ELR (cell line): ENCODE measurements at places on chromosomes 2 and 18.

DNA sequence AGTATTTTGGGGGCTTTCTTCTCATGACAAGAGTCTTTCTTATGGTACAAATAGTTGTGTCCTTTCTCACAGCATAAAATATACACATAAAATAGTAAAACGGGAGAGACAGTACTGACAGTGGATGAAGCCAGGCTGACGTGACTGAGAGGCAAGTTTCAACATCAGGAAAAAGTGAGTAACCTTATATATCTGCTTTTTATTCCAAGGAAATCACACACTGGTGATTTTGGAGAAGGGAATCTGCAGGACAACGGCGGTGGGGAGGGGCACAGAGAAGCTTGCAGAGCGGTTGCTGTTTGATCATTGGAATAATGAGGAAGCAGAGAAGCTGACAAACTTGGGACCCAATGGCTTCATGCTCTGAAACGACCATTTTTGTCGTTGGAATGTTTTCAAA is 130.6 kb upstream of the ZNF236 start:
- peak; percentile 7 for DNase-seq

GRCh38 chr2:72003796-72004195 is 143.9 kb downstream of the CYP26B1 start:
- no peak for DNase-seq

DNA sequence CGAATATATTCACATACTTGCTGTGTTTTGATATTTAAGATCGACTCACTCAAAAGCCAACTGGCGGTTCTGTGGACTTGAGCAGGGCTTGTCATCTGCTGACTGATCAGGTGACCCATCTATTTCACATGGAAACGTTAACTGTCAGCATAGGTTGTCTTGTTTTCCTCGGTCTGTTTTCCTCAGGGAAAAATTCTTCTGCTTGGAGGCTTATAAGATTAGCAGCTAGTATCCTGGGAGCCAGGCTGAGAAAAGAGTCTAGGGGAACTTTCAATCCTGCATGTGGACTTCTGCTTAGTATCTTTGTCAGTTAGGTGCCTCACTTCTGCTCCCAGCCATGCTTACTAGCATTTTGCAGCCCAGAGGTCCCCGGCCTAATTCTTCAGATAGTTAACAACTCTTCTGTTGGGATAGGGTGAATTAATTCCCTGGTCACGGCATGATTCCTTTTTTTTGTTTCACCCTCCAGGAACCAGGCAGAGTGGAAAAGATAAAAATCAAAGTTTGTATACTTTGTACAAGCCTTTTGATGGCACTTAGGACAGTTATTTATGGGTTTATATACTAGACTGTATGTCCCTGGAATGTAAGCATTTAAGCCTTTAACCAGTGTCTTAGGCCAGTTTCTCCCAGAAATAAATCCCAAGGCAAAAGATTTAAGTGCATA is 226.0 kb downstream of the GULP1 start:
- DNase-seq: no peak

DNA sequence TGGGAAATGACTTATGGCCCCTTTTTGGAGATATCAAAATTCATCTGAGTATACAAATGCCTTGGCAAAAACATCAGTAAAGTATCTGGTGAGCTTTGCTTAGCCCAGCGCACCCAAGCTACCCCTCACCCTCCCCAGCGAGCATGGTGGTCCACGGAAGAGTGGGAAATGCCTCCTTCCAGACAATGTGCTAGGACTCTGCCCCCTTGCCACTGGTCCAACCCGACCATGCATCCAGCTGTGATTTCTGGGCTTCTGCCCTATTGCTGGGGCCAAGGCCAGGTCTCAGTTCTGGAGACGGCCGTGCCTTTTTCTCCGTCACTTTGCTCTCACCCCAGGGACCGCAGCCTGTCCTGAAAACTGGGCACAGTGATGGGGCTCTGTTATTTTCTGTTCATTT is 31.8 kb upstream of the CCL20 start:
- DNase-seq: no peak

GRCh38 chr2:201664334-201664733 is 21.0 kb upstream of the TMEM237 start:
- no peak for DNase-seq

DNA sequence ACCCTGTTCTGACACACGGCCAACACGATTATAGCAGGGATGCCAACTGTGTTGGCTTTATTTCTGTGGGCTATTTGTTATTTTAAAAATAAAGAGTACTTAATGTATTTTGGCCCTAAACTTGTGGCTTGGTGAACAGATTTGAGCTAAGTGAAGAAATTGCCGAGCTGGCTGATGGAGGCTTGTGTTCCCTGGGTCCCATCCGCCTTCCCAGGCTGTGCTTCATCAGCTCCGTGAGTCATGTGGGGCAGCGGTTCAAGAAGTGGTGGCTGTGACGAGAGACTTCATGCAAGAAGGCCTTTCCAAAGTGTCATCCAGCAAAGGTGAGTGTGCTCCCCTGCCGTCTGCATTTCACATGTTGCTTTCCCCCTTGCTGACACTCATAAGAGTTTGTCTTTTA is 73.6 kb upstream of the NCK2 start:
- DNase-seq: peak; percentile 10

- DNase-seq: no peak
These were observed 222.5 kb upstream of the SESTD1 start for GRCh38 chr2:179487010-179487731.

DNA sequence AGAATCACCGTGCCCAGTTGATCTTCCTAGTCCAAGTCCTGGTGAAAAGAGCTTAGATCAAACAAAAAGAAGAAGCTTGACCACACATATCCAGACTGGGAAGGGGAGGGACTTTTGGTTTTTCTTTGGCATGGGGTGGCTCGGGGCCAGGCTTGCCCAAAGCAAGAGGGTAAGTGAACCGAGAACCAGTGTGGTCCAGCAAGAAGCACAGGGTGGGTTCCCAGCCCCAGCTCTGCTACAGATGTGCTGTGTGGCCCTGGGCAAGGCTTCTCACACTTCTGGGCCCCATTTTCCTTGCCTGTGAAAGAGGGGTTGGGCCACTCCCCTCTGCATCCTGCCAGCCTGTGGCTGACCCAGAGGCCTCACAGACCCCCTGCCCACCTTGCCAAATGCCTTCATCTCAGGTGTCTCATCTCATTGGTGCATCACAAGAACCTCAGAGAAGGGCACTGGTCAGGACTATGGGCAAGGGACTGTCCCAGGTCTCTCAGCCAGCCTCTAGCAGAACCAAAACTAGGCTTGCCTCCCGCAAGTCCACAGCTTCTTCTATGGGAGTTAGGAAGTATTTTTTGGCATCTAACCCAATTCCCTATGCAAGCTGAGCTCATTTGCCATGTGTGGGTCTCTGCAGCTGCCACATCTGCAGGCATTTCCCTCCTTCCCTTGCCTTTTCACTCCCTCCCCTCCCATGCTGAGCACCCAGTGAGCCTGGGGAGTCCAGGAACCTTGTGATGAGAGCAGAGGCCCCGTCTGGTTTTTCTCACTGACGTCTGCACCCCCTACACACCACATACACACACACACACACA is 6.9 kb downstream of the ATP6V1B1 start:
- no peak for DNase-seq

- peak; percentile 78 for DNase-seq
These were observed 396.8 kb downstream of the NCKAP5 start for GRCh38 chr2:133171393-133172004.

DNA sequence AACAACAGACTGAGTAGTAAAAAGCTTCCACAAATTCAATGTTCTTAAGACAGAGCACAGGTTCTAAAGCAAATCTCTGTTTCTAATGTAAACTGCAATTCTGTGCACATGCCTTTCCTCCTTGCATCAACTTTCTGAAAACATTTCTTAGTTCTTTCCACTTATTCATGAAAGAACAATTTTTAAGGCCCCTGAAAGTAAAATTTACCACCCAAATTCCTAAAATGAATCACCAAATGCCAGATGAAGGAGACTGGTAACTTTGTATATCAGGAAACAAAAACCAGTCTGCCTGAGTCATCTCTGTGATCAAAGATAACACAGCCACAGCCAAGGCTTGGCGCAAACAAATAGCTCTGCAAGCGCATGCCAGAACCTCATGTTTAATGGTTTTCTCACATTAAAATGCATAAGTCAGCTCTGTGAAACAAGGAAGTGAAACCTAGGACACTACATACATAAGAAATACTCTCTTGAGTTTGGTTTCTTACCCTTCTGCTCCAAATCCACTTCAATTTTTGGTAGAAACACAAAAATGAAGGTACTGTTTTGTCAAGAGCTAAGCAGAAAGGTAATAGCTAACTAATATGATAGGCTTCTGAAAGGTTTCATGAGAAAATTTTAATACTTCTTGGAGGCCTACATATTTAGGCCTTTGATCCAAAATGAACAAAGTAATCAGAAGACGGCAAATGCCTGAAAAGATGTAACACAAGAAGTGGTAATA is 169.4 kb downstream of the THADA start:
- peak; percentile 99 for DNase-seq

DNA sequence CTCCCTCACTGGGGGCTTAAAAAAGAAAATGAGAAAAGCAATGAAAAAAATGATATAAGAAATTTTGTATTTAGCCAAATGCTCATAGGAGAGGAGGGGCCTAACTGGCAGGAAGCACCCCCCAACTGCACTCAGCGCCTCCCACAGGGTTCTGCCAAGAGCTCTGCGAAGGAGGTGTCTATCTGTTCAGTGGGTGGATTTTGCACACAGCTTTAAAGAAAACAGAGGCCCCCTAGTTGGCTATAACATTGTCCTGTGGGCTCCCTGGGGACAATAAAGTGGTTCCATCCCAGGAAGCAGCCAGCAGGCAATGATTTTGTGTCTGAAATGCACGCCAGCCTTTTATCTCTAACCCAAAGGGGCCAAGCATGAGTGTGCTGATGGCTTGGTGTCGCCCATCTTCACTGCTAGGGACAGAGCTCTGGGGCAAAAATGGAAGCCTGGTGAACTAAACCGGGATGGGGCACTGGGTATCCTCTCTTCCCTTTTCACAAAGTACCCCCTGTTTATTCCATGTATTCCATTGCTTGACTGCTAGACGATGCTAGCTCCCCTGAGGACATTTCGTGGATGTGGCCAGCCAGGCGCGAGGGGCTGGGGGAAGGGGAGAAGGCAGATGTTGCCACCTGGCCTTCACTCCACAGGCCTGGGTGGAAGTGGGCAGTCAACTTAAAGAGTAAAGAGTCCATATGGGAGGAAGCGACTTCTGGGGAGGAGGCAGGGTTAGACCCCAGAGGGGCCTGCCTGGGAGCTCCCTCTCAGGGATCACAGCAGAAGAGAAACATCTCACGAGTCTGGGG is 205.7 kb downstream of the CYP26B1 start:
- DNase-seq: no peak

GRCh38 chr18:26215247-26215970 is 10.8 kb upstream of the TAF4B start:
- DNase-seq: no peak

DNA sequence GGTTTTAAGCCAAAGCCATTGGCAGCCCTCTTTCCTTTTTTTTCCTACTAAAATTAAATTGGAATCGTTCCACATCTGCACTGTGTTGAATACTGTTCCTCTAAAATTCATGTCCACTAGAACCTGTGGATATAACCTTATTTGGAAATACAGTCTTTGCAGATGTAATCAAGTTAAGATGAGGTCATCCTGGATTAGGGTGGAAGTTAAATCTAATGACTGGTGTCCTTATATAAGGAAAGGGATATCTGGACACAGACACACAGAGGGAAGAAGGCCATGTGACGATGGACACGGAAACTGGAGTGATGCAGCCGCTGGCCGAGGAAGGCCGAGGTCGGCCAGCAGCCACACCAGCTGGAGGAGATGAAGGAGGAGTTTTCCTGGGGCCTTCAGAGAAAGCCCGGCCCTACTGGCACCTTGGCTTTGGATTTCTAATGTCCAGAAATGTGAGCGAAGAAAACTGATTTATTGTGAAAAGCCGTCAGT is 49.4 kb downstream of the LONRF2 start:
- no peak for DNase-seq

DNA sequence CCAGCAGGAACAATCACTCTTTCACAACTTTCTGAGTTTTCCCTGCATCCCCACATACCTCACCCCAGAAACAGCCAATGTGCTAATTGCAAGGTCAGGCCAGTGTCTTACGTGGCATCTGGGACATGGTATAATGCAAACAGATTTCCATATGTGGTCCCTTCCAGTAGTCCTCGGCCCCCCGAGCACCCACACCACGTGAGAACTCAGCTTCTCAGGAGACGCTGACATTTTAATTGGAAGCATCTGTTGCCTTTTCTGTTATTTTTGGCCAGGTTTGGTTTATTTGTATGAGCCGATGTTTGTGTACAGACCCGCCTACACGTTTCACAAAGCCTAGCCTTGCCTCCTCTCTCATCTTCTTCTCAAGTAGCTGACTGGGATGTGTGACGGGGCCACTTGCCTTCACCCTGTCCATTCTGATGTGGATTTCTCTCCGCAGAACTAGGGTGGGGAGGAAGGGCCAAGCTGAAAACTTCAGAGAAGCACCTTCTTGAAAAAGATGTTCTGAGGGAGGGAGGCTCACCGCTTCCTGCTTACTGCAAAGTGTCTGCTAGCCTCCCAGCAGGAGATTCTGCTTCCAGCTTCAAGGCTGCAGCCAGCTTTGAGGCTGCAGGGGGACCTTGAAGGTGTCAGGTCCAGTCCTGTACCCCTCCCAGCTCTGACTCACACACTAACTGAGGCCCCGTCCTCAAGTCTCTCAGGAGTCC is 109.6 kb upstream of the SLC14A2 start:
- no peak for DNase-seq

DNA sequence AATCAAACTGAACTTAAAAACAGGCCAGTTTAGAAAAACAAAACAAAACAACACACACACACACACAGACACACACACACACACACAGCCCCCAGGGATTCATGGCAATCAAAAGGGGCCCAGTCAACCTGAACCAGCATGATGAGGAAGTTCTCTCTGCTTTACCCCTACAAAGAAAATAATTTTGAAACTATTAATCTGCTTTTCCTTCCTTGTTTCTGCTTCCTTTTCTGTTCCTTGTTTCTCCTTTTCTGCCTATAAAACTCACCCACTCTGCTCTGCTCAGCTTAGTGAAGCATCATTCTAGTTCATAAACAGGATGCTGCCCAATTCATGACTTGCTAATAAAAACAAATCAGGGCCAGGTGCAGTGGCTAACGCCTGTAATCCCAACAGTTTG is 203.1 kb downstream of the RAB3GAP1 start:
- DNase-seq: no peak

- DNase-seq: no peak
These were observed 377.8 kb downstream of the LNPK start for GRCh38 chr2:175624211-175624761.

DNA sequence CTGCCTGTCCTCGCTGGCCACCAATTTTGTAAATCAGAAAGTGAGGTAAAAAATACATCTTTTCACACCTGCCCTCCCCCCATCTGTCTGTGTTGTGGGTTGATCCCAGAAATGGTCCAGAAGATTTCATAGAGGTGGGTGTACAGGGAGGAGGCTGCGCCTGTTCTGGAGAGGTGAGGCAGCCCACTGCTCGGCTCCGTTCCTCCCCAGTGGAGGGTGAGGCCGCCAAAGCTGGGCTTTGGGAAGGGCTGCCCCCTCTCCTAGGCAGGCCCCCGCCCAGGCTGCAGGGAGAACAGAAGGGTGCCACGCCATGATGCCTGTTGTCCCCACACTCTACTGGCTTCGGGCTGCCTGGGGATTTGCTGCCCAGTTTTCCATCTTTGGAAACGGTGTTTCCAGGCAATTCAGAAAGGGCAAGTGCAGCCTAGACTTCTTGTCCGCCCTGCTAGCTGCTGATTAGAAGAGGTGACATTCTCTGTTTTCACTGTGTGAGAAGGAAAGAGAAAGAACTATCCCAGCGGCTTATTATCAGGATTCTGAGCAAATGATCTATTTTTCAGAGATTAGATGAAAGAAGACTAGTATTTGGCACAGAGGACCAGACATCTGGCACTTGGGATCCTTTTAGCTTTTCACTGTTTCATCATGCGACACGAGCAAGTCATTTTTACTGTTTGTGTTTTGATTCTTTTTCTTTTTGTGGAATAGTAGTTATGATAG is 18.7 kb downstream of the SMARCAL1 start:
- DNase-seq: no peak
